ENCODE measurements at places on chromosomes 5 and 9.

- DNase-seq = peak; percentile 32
Observed at GRCh38 chr5:10157085-10157669, 92.5 kb downstream of the ATPSCKMT start.

DNA sequence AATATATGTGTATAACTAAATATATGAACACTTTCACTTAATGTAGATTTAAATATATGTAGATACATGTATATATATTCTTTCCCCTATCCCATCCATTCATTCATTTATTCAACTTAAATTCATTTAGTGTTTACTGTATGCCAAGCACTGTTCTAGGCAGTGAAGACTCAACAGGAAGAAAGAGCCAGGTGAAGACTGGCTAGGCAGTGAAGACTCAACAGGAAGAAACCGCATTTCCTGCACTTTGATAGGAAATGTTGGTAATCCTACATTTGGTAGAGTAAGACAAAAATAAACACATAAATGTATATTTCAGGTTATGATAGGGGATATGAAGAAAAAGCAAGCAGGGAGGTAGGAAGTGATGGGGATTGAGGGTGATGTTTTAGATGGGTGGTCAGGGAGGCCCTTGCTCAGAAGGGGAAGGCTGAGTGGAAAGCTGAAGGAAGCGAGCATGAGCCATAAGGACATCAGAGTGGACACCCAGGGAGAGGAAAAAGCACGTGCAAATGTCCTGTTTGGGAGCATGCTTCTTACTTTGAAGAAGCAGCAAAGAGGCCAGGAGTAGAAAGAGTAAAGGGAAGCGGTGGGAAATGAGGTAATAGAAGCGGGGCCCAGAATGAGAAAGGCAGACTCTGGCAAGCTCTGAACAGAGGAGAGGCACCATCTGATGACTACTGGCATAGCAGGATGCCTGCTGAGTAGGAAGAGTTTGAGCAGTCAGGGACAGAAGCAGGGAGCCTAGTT is 227.8 kb upstream of the MAP3K1 start:
- no peak for DNase-seq

GRCh38 chr9:70470050-70471015 is 55.9 kb upstream of the KLF9 start:
- DNase-seq = no peak

DNA sequence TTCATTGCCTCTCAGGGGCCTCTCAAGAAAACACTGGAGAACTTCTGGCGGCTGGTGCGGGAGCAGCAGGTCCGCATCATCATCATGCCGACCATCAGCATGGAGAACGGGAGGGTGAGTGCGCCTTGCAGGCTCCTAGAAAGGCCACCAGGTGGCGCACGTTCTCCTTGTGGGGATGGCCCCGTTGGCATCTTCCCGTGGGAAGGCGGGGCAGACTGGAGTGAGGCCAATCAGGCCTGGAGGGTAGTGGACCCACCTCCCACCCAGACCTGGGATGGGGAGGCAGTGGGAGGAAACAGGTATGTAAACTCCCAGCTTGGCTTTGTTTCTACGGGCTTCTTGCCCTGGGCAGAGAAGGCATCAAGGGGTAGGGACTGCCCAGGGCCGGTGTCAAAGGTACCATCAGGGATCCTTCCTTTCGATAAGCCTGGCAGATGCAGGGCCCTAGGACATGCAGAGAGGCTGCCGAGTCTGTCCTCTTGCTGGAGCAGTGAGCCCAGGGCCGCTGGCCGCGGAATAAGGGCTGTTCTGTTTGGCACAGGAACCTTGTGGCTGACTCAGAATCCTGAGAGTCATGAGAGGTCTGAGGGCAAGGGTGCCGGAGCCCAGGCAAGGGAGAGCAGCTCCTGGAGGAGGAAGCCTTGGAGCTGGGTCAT is 18.9 kb upstream of the SPTLC1 start:
- DNase-seq = no peak

- no peak for DNase-seq
Observed at GRCh38 chr5:170562166-170562874, 58.5 kb downstream of the KCNIP1 start.

- no peak for DNase-seq
Observed at GRCh38 chr9:134301387-134302129, 24.7 kb upstream of the RXRA start.

DNA sequence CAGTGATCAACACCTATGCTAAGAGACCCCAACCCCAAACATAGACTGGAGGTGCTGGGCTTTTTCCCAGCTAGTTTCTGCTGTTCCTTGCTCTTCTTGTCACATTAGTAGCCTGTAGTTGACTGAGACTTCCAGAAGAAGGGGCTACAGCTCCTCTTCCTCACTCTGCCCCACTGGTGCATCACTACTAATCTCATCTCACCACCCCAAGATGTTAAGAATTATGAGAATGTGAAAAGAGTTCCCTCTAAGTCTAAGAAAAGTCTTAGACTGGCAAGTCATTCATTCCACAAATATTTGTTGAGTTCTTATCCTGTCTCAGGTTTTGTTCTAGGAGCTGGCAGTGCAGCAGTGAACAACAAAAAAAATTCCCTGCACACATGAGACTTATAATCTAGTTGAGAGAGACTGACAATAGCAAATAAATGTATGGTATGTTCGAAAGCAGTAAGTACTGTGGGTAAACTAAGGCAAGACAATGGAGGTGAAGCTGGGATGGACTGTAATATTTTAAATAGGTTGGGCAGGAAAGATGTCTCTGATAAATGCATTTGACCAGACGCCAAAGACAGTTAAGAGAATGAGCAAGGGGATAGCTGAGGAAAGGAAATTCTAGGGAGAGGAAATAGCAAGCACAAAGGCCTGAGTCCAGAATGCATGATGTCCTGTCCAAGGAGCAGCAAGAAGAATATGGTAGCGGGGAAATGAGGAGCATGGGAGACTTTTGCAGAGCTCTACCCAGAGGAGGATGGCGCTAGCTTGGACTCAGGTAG is 92.3 kb downstream of the PTCD2 start:
- DNase-seq = no peak

DNA sequence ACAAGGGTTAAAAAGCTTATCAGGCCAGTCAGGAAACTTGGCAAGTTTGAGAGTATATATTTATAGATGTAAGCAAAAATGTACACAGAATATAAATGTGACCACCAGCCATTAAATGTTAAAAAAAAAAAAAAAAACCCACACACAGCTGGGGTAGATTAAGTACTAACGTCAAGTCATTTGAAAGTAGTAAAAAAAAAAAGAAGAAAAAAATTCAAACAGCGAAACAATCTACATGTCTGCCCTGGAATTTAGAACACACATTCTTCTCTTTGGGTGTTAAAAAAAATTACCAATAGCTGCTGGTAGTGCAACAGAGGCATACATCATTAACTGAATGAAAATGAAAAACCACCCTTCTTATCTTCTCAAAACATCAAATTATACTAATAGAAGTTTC is 269.7 kb downstream of the MLLT3 start:
- no peak for DNase-seq

DNA sequence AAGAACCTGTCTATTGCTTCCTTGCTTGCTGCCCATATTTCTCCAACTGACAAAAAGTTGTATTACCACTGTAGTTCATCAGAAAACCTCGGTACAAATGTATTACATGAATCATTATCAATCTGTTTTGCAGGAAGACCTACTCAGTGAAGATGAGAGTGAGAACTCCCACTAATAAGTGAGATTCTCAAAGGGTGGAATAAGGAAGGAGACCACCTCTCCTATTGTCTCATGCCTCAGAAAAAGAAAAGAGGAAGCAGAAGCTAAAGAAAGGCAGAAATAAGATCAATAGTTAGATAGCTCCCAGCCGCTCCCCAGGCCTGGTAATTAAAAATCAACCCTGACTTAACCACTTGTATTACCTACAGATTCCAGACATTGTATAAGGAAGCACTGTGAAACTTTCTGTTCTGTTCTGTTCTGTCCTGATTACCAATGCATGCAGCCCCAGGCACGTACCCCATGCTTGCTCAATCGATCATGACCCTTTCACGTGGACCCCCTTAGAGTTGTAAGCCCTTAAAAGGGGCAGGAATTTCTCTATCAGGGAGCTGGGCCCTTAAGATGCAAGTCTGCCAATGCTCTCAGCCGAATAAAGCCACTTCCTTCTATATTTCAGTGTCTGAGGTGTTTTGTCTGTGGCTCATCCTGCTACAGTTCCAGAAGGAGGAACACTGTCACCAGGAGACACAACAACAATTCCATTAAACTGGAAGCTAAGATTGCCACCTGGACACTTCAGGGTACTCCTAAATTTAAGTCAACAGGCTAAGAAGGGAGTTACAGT is 152.5 kb upstream of the COX7C start:
- DNase-seq = no peak

DNA sequence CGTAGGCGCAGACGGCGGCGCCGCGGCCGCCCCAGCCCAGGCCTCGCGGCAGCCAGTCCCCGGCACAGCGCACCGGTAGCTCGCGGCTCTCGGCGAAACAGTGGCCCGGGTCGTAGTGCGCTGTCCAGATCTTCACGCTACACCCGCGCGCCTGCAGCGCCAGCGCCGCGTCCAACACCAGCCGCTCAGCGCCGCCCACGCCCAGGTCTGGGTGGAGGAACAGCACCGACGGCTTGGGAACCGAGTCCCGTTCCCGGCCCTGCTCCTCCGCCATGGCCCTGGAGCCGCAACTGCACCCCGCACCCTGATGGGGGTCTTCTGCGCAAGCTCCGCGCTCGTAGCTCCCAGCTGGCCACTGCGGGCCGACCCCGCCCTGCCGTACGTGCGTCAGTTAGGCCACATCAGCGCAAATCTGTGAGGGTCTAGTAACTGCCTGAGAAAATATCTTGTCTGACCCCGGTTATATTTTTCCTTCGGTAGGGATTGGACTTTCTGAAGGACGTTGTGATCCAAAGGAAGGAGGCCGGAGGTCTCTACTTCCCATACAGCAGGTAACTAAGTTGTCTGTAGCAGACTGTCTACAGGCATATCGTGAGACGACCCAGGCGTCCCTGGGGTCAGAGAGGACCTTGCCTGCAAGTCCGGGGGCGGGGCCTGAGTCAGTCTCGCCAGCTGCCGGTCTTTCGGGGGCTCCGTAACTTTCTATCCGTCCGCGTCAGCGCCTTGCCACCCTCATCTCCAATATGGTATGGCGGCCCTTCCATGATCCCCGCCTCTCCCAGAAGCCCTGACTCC is at the start of the genes ALG2 and SEC61B:
Gene ALG2, minus strand, starts transcription at position 322 of the 795 bp plus-strand sequence. Its CDS starts 48 bp downstream, at position 274.
Gene SEC61B, plus strand, starts transcription at position 662 of the 795 bp plus-strand sequence. Its CDS starts 82 bp downstream, at position 744.
- DNase-seq = peak; percentile 83

GRCh38 chr5:50724-51499 is 41.1 kb upstream of the PLEKHG4B start:
- no peak for DNase-seq

- DNase-seq = no peak
Observed at GRCh38 chr9:115335439-115335838, 217.5 kb upstream of the TNC start.

- DNase-seq = no peak
Observed at GRCh38 chr9:129072171-129072570, 8.7 kb upstream of the DOLPP1 start.

DNA sequence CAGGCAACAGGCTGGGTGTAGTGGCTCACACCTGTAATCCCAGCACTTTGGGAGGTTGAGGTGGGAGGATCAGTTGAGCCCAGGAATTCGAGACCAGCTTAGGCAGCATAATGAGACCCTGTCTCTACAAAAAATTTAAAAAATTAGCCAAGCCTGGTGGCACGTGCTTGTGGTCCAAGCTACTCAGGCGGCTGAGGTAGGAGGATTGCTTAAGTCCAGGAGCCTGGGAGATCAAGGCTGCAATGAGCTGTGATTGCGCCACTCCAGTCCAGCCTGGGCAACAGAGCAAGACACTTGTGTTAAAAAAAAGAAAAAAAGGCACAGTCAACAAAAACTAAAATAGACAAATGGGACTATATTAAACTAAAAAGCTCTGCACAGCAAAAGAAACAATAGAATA is 29.3 kb downstream of the ATP6V0E1 start:
- no peak for DNase-seq

DNA sequence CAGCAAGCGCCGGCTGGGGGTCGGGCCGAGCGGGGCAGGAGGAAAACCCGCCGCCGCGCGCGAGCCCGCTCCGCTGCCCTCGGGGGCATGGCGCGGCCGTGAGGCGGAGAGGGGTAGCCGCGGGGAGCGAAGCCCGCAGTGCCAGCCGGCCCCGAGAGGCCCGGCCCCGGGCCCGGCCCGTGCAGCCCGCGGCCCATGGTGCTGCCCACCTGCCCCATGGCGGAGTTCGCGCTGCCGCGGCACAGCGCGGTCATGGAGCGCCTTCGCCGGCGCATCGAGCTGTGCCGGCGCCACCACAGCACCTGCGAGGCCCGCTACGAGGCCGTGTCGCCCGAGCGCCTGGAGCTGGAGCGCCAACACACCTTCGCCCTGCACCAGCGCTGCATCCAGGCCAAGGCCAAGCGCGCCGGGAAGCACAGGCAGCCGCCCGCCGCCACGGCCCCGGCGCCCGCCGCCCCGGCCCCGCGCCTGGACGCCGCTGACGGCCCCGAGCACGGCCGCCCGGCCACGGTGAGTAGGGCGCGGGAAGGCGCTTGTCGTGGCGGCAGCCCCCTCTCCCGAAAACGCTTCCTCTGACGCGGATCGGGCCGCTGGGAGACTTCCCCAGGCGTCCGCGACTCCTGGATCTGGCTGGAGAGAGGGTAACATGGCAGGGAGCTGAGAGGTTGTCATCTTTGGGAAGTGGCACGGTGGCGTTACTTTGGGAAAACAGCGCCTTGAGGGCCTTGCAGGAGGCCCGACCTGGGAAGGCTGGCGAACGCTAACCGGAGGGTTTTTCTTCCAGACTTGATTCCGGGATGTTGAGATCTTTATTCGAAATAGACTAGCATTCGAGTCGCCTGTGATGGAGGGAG is 523 bp downstream of the MAML1 start:
- DNase-seq = no peak

GRCh38 chr9:113695440-113695851 is 180.7 kb upstream of the ZNF618 start:
- DNase-seq = no peak

- no peak for DNase-seq
Observed at GRCh38 chr5:157719245-157719644, 12.0 kb upstream of the THG1L start.

GRCh38 chr9:21813575-21814473 is 11.4 kb downstream of the MTAP start:
- peak; percentile 71 for DNase-seq

- DNase-seq = no peak
Observed at GRCh38 chr5:116242343-116242742, 157.5 kb downstream of the COMMD10 start.

GRCh38 chr5:79518718-79519117 is 4.8 kb upstream of the HOMER1 start:
- no peak for DNase-seq

- DNase-seq = no peak
Observed at GRCh38 chr5:125481506-125482465, 735.3 kb upstream of the ZNF608 start.

DNA sequence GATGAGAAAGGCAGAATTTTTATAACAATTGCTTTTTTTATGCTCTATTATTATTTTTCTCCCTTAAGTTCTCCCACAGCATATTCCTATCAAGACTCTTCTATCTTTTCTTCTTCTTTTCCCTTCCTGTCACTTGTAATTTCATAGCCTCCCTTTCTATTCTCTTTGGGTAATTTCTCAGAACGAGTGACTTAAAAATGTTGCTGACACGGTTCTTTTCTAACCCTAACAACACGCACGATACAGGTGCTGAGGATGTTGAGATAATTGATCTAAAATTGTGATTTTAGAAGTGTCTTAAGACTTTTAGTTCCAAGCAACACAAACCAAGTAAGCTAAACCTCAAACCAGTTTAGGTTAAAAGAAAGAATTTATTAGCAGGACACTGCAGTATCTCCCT is 105.9 kb downstream of the RASGRF2 start:
- DNase-seq = no peak

- DNase-seq = no peak
Observed at GRCh38 chr9:88391236-88391635, 3.0 kb downstream of the SPIN1 start.

Measured in LNCaP clone FGC (cell line).